Activated T-helper 2 cell treated with anti-CD3 and anti-CD28 coated beads, Interferon-gamma antibody, Interleukin-2, Interleukin-4, amounts not matched to agents 10 μg/mL and 5 μg/mL and 100 μg/mL, durations not matched to agents 14 hours and 24 hours and 36 hours (primary cell): ENCODE measurements at places on chromosomes 7 and 10.

- no peak overlapping the region for H3K4me3 ChIP-seq
- H3K4me1 ChIP-seq, result no peaks in the 10 kb centered on the region
- DNase-seq, result no peak
- peaks cover 75% of the 10 kb centered on the region for H3K27me3 ChIP-seq
Measured at GRCh38 chr10:100759331-100759730, 13.9 kb downstream of the PAX2 start.

- DNase-seq, result no peak
- no peak overlapping the region for H3K27ac ChIP-seq
- no peak overlapping the region for H3K4me3 ChIP-seq
- H3K4me1 ChIP-seq, result peaks cover 13% of the 10 kb centered on the region
- H3K36me3 ChIP-seq, result peaks cover 91% of the 10 kb centered on the region
Measured at GRCh38 chr7:36855330-36855729, 131.0 kb upstream of the AOAH start.

DNA sequence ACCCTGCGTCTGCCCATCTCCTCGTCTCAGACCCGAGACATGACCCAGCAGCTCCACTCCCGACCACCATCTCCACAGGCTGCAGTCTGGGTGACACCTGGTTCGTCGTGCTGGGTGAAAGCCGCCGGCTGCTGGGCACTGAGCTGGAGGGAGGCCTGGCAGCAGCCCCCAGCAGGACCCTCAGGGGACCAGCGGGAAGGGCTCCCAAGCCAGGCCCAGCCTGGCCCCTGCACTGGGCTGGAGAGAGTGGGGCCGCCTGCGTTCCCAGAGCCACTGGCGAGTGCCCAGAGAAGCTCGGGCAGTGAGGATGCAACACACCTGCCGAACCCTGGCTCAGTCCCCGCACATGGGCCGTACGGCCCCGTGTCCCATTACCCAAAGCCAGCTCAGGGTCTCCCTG is 21.3 kb downstream of the CFAP46 start:
- no peaks in the 10 kb centered on the region for H3K4me1 ChIP-seq
- no peak overlapping the region for H3K4me3 ChIP-seq
- H3K27ac ChIP-seq, result no peak overlapping the region
- H3K36me3 ChIP-seq, result no peaks in the 10 kb centered on the region
- no peak for DNase-seq

DNA sequence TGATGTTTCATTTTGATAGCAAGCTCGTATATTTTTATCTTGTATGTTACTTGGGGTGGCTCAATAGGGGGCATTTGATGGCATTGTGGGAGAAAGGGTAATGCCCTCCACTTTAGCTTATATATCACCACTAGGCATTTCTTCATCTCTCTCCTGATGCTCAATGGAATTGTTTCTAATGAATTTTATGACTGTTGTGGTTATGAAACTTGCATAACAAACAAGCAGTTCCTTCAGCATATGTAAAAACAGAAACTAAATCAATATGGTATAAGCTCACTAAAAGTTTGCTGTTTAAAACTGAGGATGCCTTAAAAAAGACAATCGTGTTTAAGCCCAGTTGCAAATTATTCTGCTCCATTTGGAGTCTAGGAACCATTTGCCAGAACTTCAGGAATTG is 75.5 kb downstream of the CDK14 start:
- H3K27ac ChIP-seq, result no peak overlapping the region
- DNase-seq, result no peak
- H3K4me3 ChIP-seq, result no peak overlapping the region
- no peaks in the 10 kb centered on the region for H3K4me1 ChIP-seq
- no peaks in the 10 kb centered on the region for H3K36me3 ChIP-seq

GRCh38 chr7:927031-927671 is 27.3 kb downstream of the ADAP1 start:
- H3K4me3 ChIP-seq, result no peak overlapping the region
- no peak overlapping the region for H3K27ac ChIP-seq
- H3K27me3 ChIP-seq, result no peaks in the 10 kb centered on the region
- no peak for DNase-seq
- H3K4me1 ChIP-seq, result peaks cover 23% of the 10 kb centered on the region
